Stimulated activated CD8-positive, alpha-beta memory T cell treated with anti-CD3 and anti-CD28 coated beads, Interleukin-15, amount 100 ng/mL, for 4 hours (primary cell): ENCODE measurements at places on chromosomes 2 and 18.

DNA sequence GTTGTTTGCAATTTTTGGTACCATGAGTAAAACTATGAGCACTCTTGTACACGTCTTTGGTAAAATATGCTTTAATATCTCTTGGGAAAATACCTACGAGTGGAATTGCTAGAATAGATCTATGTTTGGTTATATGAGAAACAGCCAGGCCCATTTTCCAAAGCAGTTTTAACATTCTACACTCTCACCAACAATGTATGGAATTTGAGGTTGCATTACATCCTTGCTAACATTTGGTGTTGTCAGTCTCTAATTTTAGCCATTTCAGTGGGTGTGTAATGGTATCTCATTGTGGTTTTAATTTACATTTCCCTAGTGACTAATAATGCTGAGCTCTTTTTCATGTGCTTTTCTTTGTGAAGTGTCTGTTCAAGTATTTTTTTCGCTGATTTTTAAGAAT lies 118.9 kb upstream of the TCF4 start:
- DNase-seq: no peak

DNA sequence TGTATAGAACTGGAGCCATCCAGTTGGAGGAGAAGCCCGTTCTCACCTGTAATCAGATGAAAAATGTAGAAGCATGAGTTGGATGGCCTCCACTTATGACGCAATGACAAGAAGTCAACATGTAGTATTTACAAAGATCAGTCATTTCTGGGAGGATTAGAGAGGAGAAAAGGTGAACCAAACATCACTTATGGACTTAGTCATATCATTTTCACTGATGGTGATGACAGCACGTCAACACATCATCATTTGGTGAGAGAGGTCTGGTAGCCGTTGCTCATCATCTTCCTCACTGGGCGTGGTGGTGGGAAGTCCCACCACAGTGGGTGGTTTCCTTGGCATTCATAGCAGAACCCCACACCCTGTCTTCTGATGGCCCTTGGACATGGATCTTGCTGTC lies 264.2 kb upstream of the EPAS1 start:
- no peak for DNase-seq

- DNase-seq: no peak
Measured at GRCh38 chr2:205217004-205217403, 465.3 kb upstream of the NRP2 start.

GRCh38 chr2:233202531-233202944 lies 48.9 kb upstream of the ATG16L1 start:
- DNase-seq: no peak

- DNase-seq: no peak
Measured at GRCh38 chr18:45328296-45328695, 287.0 kb upstream of the SLC14A2 start.

GRCh38 chr2:191318037-191318728 lies 73.0 kb downstream of the MYO1B start:
- no peak for DNase-seq

GRCh38 chr2:65177751-65178442 lies 48.0 kb upstream of the RAB1A start:
- no peak for DNase-seq

- DNase-seq: peak; percentile 77
Measured at GRCh38 chr2:182715892-182716649, at the start of gene DNAJC10. Gene DNAJC10, plus strand, starts transcription at chr2:182716257. Its CDS starts 1,830 bp downstream, at chr2:182718087.

DNA sequence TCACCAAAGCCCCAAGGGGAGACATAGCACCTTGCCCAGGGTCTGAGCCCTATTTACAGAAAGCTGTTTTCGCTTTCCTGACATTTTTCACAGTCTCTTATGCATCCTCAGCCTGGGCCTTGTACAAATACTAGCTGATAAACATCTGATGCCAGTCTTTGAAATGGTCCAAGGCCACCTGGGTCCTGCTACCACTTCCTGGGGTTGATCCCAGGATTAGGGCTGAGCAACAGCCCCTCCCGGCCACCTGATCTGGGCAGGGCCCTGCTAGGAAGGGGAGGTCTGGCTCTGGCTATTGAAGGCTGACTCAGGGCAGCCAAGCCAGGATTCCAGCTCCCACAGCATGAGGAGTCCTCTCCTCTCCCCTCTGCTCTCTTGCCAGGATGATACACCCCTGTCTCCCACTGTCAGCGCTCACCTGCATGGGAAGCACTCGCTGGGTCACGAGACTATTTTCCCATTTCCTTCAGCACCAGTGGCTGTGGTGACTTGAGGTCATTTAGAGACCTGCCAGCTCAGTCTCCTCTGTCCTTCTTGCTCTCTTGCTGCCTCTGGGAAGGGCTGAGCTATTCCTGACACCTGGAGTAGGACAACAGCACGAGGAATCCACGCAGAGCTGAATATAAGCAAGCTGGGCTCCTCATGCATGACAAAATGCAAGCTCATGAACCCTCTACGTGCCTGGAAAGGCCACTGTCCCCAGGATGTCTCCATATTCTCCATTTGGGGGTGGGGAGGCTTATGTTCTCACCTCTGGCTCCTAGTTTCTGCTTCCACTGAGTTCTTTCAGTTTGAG lies 53.0 kb upstream of the LGALSL start:
- DNase-seq: no peak

DNA sequence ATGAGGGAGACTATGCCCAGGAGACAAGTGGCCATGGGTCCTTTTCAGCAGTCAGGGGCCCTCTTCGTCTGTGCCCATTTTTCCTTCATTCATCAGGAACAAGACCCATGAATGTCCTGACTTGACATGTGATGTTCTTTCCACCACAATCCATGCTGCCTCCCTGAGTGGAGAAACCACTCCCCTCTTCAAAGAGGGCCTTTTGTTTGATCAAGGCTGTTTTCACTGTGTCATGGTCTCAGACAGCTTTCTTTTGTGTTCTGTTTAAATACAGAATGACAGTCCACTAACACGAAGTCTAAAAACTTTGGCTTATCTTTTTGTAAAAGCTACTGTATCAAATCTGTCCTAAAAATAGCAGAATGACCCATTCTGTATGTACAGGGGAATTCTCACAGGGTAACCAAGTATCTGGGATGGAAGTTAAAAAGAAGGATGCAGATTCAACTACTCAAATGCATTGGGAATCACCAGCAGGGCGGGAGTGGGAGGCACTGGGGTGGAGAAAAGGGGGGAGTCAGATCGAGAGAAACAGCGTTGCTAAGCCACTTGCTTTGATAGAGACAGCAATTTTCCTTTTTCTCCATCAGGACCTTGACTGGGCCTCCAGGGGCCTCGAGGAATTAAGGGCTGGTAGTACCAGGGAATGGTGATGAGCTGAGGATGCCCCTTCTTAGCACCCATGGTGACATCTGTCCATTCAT lies 13.9 kb downstream of the LRP2 start:
- no peak for DNase-seq

GRCh38 chr18:7941533-7941932 lies 374.4 kb downstream of the PTPRM start:
- DNase-seq: no peak

- DNase-seq: no peak
Measured at GRCh38 chr2:26811261-26811660, 25.4 kb downstream of the CENPA start.

GRCh38 chr2:9703085-9703678 lies 72.4 kb upstream of the YWHAQ start:
- DNase-seq: peak; percentile 76

DNA sequence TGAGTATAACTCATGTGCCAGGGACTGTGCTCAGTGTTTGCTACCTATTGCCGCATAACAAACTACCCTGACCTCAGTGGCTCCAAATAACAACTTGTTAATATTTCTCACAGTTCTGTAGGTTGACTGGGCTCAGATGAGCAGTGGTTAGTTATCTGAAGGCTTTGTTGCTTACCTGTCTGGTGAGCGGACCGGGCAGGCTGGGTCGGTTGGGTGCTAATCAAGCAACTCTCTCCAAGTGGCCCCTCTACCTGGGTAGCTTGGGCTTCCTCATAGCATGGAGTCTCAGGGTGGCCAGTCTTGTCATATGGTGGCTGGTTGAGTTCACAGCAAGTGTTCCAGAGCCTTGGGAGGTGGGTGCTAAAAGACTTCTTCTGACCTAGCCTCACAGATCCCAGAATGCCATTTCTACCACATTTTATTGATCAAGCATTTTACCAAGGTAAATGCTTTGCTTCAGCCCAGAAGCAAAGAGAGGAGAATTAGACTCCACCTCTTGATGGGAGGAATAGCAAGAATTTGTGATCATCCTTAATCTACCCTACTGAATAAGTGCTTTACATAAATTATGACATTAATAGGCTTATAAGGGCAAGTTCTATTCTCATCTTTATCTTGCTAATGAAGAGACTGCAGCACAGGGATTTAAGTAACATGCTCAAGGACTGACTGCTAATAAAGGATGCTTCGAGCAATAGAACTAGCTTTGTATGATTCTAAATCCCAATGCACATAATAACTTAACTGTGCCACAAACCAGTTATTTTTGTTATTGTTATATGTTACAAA lies 16.9 kb downstream of the RAB31 start:
- DNase-seq: no peak

- no peak for DNase-seq
Measured at GRCh38 chr18:47077111-47077510, 41.7 kb upstream of the ELOA2 start.

DNA sequence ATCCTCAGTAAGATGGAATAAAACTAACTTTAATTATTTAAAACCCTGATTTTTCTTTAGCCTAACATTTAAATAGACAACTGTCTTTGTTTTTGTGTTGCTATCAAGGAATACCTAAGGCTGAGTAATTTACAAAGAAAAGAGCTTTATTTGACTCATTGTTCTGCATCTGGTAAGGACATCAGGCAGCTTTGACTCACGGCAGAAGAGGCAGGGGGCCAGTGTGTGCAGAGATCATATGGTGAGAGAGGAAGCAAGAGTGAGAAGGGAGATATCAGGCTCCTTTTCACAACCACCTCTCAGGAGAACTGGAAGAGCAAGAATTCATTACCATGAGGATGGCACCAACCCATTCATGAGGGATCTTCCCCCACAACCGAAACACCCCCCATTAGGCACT lies 64.6 kb upstream of the TFPI start:
- DNase-seq: no peak

DNA sequence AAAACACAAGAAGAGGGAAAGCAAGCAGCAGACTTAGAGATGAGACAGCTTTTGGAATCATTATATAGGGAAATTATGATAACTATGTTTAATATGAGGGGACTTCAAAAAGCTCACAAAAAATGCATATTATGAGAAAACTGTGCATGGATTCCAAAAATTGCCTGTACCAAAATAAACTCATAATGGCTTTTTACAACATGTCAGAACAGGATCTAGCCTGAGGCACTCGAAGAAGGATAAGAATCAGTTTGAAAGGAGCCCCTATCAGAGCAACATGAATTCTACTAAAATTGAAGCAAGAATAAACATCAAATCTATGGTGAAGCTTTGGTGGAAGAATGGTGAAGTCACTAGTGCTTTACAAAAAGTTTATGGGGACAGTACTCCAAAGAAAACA lies 187.4 kb downstream of the RDH14 start:
- DNase-seq: no peak

DNA sequence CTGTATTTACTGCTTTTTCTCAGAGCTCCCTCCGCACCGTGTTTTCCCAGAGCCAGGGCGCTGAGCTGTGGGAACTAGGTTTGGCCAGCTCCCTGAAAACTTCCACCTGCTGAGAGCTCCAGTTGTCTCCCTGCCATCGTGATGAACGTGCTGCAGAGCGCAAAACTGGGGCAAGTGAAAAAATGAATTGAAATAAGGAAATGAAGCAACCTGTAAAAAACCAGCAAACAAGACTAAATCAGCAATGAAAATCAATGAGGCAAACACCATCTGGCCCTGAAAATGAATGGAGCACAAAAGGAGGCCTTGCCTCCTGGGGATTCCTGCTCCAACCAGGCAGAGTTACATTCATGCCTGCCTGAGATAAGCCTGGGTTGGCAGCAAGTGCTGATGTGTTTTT lies 129.9 kb downstream of the MARCHF4 start:
- DNase-seq: no peak

GRCh38 chr2:218875692-218876246 lies 4.9 kb upstream of the WNT10A start:
- no peak for DNase-seq

DNA sequence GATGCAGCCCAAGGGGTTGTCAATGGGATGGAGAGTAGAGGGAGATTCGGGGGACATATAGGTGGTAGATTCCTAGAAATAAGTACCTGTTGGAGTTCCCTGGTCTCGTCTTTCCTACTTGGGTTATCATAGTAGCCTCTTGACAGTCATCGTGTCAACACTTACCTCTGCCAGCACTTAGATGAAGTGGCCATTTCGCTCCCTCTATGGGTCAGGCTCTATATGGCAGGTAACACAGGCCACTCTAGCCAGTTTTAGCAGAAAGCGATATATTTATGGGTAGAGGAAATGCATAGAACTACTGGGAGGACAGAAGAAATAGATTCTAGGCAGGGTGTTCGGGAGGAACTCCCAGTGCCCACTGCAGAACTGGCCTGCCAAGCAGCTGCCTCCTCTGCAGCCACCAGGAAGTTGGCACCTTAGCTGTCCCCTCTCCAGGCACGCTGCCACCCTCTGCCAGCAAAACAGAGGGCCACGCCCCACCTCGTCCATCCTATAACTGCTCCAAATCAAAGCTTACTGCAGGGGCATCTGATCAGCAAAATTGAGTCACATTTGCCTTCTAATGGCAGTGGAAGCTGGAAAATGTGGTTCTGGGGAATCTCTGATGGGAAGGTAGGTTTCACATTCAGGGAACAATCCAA lies 181.3 kb downstream of the INSIG2 start:
- no peak for DNase-seq

GRCh38 chr2:10034333-10035052 lies 8.9 kb upstream of the KLF11 start:
- DNase-seq: no peak

DNA sequence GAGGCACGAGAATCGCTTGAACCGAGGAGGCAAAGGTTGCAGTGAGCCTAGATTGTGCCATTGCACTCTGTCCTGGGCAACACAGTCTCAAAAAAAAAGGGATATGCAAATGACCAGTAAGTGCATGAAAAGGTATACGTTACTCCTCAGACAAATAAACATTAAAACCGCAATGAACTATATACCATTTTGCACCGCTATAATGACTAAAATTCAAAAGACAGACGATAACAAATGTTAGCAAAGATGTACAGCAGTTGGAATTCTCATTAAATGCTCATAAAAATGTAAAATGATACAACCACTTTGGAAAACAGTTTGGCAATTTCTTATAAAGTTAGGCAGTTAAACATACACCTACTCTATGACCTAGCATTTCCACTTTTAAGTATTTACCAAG lies 67.4 kb upstream of the MSH6 start:
- DNase-seq: no peak
